ENCODE measurements at places on chromosomes 16 and 17.

DNA sequence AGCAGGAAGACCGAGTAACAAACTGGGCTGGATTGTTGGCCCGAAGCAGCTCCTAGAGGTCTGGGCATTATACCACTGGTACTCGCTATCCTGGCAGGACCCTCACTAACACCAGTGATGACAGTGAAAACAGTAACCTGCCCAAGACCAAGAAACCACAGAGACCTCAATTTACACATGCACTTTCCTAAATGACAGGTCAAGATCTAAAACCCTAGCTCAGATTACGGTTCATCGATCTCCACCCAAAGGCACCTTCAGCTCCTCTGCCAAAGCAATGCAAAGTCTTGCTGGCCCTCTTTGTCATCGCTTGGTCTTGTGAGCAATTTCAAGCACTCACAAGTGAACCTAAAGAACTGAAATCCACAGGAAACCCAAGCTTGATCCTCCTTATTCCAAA, 1.5 kb downstream of the PIP4K2B start:
- no peak for DNase-seq

DNA sequence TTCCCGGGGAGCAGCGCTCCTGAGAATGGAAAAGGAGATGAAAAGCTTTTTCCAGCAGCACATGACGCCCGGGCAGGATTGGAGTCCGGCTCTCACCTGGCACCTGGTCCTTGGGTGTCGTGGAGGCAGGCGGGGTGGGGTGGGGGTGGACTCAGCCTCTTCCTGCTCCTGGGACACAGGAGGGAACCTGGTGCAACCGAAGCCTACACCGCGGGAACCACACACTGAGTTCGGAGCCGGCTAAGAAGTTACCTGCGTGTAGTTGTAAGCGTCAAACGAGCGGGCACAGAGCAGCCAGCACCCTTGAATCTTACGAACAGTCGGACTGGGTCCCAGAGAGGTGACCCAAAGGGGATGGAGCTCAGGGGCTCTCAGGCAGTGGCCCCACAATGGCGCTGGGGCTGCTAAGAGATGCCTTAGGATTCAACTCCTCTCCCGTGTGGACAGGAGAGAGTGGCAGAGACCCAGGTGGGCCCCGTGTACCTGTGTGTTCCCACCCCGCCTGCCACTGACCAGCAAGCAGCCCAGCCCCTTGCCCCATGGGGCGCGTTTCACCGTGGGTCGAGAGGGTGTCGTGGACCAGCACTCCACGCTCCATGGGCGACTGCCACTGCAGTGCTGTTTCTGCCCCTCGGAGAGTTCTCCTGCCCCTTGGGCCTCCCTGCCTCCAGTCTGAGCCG, 105.8 kb upstream of the METRNL start:
- DNase-seq: no peak

DNA sequence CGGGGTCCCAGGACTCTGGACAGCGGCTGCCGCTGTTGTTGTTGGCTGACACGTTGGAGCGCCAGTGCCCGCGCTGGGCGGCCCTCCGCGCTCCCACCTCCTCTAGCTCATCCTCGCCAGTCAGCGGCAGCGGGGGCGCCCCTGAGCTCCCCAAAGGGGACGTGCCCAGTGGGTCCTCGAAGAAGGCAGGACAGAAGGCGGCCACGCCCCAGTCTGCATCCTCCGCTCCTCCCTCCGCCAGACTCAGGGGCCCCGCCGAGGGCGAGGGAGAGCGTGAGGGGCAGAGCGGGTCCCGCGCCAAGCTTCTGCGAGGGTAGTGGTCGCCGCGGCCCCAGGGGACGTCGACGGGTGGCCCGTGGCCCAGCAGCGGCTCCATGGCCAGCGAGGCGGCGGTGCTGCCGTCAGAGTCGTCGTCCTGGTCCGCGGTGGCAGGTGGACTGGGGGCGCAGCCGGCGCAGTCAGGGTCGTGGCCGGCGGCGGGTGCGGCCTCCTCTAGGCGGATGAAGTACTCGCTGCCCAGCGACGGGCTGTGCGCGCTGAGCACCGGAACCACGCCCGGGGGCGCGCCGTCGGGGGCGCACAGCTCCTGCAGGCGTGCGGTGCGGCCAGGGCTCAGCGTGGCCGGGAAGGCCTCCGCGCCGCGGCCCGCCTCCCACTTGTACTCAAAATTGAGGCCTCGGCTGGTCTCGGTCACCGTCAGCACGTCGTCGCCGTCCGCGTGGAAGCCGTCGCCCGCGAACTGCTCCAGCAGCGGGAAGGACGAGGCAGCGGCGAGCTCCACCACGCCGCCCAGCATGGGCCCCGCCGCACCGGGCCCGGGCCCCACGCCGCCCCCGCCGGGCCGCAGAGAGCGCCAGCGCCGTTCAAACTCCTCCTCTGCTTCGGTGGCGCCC, 43.2 kb upstream of the PVALEF start:
- no peak for DNase-seq

DNA sequence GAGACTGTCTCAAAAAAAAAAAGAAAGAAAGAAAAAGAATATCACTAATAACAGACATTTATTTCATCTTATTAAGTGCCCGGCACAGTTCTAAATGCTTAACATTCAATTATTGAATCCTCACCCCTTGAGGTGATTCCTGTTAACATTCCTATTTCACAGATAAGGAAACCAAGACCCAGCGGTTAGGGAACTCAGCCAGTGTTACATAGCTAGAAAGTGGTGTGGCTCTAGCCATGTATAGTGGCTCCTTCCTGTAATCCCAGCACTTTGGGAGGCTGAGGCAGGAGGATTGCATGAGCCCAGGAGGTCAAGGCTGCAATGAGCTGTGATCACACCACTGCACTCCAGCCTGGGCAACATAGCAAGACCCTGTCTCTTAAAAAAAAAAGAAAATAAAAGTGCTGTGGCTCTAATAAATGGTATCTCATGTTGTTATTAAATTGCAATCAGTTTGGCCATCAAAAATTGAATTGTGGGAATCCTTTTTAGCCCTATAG, 28.1 kb downstream of the ZNRF1 start:
- no peak for DNase-seq

GRCh38 chr17:60145006-60145935, 4.5 kb upstream of the CA4 start:
- no peak for DNase-seq

DNA sequence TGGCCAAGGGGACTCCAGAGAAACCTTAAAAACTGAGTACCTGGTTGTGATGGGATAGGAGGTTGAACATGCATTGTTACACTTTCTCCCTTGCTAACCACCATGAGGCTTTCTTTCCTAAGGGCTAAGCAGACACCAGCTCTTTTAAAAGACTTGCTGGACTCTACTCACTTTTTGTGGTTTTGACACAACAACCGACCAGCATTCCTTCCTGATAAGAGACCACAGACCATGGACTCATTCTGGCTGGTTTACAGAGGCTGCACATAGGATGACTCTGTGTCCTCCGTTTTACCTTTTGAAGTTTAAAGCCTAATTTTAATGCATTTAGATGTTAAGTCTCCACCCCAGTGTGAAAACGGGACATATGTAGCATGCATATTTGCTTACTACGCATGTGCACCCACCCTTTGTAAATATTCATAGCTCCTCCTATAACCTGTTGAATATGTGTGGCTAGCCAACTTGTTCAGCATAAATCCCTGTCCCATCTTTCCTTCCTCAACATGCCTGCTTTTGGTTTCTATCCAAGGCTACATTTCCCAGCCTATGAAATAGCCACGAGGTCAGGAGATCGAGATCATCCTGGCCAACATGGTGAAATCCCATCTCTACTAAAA, 475.9 kb downstream of the GRIN2A start:
- DNase-seq: no peak

GRCh38 chr17:73851921-73852320, 207.7 kb upstream of the SDK2 start:
- no peak for DNase-seq

DNA sequence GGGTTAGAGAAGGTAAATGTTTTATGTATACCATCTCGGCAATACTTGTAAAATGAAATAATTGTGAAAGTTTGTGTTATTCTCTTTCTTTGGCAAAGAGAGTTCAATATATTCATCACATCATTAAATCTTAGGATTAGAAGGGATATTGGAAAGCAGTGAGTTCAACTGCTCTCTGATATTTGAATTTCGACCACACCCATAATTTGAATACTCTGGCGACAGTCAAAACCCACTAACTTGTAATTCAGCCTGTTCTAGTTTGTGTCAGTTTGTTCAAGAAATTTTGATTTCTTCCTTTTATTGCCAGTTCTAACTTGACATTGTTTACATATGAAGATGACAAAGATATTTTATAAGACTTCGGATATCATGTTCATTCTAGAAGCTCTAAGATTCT, 1380.5 kb upstream of the CDH8 start:
- no peak for DNase-seq

DNA sequence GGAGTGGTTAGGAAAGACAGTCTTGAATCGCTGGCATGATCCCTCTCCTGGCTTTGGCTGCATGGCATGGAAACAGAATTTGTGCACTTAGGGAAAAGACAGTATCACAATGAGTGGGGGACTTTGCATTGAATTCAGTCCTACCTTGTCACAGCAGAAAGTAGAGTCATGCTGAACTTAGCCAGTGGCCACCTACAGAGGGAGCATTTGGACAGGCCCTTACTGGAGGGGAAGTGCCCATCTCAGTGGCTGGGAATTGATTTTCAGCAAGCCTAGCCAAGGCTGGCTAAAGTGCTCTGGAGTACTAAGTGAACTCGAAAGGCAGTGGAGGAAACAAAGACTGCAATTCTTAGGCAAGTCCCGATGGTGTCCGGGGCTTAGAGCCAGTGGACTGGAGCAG, 364.3 kb upstream of the TOM1L1 start:
- no peak for DNase-seq

DNA sequence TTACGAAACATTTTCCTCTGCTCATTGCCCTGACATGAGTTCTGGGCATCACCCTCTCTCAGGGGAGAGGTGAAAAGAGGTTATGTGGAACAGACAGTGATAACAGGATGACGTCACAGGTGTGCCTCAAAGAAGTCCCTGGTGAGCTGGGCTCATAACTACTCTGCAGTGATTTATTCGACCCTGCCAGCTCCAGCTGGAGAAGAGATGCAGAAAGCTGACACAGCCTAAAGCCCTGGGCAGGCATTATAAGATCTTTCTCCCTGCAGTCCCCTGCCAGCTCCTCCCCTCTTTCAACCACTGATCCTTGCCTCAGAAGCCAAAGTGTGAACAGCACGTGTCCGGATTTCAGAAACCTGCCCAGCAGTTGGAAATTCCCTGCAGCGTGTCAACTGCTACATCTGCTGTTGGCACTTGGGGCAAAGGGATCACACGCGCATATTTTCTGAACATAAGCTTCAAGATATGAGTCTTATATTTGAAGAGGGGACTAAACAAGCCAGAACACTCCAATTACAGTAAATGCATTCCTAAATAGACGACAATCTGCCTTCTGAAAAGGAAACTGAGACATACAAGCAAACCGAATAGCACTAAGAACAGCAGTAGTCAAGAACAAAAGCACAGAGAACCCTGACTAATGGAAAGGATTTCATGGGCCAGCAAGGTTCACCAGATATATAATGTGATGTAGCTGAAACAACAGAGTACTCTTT, 80.5 kb downstream of the SMG6 start:
- DNase-seq: peak; percentile 48

DNA sequence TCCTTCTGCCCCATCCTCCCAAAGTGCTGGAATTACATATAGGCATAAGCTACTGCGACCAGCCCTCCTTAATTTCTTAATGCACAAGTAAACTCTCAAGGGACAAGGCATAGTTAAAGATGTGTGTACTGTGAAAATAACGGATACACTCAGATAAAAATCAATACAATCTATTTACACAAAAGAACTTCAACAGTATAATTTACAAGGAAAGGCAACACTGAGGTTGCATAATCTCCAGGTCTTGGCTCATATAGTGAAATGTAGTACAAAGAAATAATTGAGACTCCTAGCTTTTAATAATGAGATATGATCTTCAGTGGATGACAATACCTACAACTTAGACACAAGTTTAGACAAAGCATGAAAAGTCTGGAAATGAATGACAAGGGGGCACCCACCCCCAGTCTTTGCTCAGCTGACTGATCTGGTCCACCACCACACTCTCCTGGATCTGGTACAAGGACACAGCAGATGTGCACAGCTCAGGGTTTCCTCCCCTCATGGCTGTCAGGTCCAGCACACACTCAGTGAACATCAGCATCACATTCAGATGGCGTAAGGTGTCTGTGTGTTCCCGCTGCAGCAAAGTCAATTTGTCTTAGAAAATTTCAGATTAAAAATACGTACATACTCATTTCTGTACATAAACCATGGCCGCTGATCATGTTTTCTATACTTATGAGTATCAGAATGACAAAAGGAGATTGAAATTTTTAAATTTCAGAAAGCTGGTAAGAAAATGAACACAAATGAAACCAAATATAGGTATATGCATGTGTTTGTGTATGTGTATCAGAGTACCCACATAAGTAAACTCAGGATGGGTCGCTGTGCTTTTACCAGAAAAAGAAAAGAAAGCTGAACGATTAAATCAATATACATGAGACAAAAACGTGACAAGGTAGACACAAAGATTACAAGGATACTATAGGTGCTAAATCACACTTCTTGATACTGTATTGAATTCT, 33.7 kb upstream of the ALDH3A1 start:
- no peak for DNase-seq

GRCh38 chr16:51907680-51908079, 639.3 kb downstream of the TOX3 start:
- no peak for DNase-seq

- no peak for DNase-seq
Measured at GRCh38 chr16:77668201-77668600, 54.1 kb upstream of the NUDT7 start.

DNA sequence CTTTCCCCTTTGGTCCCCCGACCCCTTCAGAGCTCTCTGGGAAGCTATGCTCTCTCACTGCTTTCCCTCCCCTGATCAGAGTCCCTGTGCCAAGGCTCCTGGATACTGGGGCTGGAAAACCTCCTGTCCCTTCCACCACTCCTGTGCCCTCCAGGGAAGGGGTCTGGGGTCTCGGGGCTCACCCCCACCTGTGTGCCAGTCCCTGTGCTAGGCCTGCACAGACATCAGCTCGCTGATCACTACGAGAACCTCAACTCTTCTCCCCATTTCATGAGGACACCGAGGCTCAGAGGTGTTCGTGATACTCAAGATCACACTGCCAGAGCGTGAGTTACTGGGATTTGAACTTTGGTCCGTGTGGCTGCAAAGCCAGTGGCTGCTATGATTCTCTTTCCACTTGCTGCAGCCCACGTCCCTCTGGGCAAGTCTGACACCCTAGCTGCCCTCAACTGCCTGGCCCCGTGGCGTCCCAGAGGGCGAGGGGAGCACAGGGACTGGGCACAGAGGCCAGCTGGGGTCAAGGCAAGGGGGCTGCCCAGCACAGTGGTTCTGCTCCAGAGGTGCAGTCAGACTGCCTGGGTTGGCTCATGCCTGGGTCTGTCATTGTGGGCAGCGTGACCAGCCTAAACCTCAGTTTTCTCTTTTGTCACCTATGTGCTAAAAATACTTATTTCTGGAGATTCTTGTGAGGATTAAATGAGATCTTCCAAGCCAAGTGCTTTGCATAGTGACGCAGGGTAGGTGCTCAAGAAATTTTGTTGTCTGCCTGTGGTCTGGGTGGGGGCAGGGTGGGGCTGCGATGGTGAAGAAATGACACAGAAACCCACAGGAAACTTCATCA, 43.8 kb upstream of the TOB1 start:
- DNase-seq: peak; percentile 58

- DNase-seq: no peak
Measured at GRCh38 chr16:81201267-81201666, 37.2 kb upstream of the BCO1 start.

Measured in stimulated activated CD8-positive, alpha-beta memory T cell treated with anti-CD3 and anti-CD28 coated beads, Interleukin-4, amount 100 ng/mL, for 24 hours (primary cell).